ENCODE measurements at places on chromosomes 13 and 19.
A peak's percentile ranks its signal among the peaks of the same experiment; 100 is the strongest.

DNA sequence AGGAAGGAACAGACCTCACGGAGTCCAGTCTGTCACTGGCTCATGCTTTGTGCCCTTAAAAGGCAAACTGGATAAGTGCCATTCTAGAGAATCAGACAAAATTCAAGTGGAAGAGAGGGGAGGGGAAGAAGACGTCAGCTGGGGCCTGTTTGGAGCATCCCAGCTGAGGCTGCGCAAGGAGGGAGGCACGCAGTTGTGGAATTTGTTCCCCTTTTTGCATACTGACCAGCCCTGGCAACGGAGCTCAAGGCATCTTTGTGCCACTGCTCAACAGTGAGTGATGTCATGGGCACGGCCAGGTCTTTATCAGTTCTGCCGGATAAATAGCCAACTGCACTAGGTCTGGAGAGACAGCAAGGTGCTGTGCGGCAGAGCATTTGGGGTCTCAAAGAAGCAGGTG lies at the start of gene GPR42:
Gene GPR42 (plus strand): TSS at position 347 of the 400 bp plus-strand sequence. CDS start 292 bp downstream, outside the sequence.
- DNase-seq: no peak

DNA sequence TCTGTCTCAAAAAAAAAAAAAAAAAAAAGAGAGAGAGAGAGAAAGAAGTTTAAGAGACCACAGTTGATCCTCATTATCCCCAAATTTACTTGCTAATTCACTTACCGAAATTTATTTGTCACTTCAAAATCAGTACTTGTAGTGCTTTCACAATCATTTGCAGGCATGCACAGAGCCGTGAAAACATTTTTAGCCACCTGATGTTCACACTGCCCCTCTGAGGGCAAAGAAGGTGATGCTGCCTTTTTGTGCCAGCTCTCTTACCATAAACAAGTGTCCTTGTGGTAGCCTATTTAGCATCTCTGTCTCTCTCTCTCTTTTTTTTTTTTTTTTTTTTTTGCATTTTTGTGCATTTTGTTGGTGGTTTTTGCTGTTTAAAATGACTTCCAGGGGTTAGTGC lies 24.1 kb upstream of the CASP14 start:
- DNase-seq: no peak

DNA sequence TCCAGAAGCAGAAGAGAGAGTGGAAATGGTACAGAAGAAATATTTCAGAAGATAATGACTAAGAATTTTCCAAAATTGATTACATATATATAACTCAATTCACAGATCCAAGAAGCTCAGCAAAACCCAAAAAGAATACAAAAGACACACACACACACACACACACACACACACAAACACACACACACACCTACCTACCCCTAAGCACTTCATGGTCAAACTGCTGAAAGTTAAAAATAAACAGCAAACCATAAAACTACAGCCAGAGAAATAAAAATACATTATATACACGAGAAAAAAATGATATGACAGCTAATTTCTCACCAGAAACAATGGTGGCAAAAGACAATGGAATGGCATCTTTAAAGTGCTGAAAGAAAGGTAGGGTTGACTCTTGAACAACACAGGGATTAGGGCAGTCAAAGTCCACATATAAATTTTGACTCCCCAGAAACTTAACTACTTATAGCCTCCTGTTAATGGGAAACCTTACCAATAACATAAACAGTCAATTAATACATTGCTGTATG lies 49.2 kb downstream of the DIAPH3 start:
- DNase-seq: no peak

GRCh38 chr19:48461651-48461981 lies 6.2 kb downstream of the KCNJ14 start:
- no peak for DNase-seq

- no peak for DNase-seq
Observed at GRCh38 chr19:50058425-50058824, 32.6 kb downstream of the ZNF473 start.

- DNase-seq: no peak
Observed at GRCh38 chr19:11486661-11487503, 6.0 kb upstream of the ELAVL3 start.

- no peak for DNase-seq
Observed at GRCh38 chr19:52190487-52191293, 838 bp downstream of the PPP2R1A start.

DNA sequence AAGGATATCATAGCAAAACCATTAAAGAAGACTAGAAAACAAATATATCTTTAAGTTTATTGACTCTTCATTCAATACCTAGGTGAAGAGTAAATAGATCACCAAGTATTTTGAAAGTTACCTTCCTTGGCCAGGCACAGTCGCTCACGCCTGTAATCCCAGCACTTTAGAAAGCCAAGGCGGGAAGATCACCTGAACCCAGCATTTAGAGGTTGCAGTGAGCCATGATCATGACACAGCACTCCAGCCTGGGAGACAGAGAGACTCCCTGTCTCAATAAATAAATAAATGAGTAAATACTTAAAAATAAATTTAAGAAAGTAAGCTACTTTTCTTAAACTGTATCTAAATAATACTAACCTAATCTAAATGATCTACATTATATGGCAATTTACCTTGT lies 8.9 kb upstream of the WBP4 start:
- DNase-seq: no peak

DNA sequence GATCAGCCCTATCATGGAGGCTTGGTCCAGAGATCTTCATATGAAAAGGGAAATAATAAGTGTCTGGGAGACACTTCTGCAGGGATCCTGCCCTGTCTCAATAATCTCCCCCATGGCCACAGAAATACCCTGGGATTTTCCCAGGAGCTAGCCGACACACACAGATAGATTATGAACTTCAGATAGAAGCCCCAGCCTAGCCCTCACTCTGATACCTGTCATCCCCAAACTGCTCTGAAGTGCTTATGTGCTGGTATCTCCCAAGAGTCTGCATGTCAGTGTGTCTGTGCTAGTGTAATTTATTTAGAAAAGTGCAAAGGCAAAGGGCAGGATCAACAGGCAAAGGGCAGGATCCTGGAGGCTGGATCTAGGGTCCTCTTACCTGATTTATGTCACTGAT lies 38.7 kb upstream of the ZNF766 start:
- DNase-seq: no peak

GRCh38 chr13:26719356-26719945 lies 41.1 kb downstream of the GPR12 start:
- DNase-seq: no peak

DNA sequence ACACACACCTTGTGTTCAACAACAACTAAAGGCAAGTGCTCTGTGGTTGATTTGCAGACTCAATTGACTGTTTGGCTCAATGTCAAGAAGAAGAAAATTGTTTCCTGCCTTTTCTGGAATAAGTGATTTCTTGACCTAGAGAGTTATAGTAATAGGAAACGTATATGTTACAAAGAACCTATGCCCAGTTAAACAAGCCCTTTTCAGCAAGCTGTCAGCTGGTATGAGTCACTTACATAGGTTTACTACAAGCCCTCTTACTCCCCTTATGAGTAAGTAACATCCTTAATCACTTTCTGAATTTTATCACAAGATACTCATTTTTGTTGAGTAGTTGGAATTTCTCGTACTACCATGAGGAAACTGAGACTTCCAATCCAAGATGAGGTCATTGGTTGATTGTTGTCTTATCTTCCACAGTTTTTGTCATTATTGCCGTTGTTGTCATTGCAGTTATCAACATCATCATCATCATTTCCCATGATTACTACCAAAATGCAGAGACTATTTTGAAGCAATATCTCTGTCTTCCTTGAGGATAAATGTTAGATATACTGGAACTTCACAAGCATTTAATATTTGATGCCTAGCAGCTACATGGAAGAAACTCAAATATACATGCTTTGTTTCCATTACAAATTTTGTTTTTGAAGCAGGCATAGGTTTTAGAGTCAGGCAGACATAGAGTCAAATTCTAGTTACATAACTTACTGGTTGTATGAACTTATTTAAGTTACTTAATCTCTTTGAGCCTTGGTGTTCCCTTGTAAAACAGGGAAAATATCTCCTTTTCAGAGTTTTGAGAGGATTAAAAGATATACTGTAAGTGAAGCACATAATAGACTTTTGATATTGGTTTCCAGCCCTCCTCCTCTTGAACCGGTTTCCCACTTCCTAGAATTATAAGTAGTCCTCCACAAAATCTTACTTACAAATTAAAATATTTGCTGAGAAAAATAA lies 106.0 kb downstream of the RAP2A start:
- no peak for DNase-seq

- DNase-seq: no peak
Observed at GRCh38 chr13:47646298-47646697, 354.8 kb downstream of the SUCLA2 start.

GRCh38 chr13:20873348-20873747 lies 29.2 kb downstream of the XPO4 start:
- no peak for DNase-seq

DNA sequence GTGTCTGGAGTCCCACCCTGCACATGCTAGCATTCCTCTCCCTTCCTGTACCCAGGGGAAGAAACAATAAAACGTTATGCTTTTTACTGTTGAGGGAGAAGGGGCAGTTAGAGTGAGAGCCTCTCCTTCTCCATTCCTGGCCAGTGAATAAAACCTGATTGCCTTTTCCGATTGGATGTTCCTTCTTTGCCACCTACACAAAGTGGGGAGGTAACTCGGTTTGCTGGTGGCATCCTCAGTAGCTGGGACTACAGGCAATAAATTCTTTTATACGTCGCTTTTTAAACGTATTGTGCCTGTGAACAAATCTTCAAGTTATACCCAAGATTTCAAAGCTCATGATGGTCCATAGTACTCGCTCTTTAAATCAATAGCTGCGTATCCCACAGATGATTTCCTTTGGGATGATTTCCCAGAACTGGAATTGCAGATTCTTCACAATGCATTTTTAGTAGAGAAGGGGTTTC lies 660 bp upstream of the MVB12A start:
- no peak for DNase-seq

GRCh38 chr13:65378943-65379519 lies 1851.1 kb downstream of the PCDH9 start:
- no peak for DNase-seq

GRCh38 chr13:28258417-28258816 lies 120.1 kb downstream of the PAN3 start:
- no peak for DNase-seq

DNA sequence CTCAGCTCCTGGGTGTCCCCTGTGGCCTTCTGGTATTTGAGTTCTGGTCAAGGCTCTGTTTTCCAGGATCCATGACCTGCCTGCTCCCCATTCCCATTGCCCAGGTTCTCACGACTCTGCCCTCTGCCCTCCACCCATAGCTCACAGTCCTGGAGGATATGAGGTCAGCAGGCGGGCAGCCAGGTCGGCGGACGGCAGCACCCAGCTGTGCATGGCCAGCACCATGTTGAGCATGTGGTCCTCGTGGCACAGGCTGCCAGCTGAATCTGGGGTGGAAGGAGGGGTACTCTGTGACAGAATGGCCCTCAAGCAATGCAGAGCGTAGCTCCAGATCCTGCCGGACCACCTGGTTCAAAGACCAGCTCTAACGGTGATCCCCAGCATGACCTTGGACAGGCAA lies 5.1 kb downstream of the RASGRP4 start:
- no peak for DNase-seq

- no peak for DNase-seq
Observed at GRCh38 chr19:57058871-57059270, 60.9 kb upstream of the USP29 start.

DNA sequence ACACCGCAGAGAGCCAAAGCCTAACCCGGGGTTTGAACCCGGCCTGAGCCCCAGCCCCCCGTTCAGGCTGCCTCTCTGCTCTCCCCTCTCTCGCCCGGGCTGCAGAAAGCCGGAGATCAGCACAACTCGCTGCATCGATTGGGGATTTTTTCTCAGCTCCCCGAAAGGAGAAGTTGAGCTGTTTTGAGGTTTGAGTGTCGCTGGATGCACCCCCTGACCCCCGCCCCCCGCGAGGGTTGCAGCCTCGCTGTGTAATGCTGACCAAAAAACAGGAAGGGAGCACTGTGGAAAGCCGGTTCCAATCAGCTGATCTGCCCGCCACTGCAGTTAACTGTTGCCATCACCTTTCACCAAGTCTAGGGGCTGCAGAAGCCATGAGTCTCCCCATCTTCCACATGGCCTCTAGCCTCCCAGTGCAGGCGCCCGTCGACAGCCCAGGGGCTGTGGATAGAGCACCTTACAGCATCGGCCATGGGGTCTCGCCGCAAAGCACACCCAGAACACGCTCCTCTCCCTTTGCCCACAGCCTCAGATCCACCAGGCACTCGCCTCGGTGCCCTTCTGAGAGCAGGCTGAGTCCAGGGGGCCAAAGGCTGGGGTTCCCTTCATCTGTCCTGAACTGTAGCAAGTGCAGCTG lies 34.5 kb downstream of the MYO9B start:
- no peak for DNase-seq

DNA sequence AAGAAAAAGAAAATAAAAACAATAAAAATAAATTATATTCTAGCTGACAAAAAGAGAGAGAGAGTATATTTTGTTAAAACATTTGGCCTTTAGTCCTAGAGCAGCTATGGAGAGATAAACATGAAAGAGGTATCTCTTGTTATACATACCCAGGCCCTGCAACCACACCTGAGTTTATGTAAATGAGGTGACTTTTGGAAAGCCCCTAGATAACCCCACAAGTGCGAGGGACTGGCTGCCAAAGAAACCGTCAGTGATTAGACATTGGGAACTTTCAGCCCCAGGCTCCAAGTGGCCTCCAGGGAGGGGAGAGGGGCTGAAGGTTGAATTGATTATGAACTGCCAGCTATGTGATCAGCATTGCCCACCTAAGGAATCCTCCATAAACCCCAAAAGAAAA lies 2.1 kb upstream of the NLRP7 start:
- DNase-seq: no peak

DNA sequence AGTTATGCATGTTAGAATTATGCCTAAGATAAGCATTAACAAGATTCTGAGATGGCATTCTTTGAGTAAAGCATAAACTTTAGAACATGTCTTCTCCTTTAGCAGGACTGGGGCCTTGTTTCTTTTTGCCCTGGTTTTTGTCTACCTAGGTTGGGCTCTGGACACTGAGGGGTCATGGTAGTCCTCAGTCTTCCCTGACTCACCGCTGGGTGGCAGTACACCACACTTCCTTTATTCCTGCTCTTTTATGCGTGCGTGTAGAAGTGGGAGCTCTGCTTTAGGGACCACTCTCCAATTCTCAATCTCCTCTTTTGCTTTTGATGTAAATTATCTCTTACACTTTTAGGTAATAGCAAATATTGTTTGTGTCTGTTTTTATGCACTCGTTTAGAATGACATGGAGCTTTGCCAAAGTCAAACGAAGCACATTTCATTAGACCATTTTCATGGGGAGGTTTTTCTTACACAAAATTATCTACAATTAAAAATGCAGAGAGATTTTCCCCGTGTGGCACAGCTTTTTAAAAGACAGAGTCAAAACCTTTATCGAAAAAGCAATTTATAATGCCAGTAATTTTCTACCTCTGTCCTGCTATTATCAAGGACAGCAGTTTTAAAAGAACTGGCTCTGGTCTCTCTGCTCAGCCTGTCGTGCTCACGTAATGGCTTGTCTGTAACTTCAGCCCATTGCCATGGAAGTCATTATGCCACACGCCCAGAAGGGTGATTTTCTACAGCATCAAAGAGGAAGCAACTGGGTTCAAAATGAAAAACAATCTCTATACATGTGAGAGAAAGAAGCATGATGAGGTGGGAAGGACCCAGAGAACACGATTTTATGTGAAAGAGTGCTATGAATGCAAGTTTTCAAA lies 413.9 kb downstream of the COG6 start:
- DNase-seq: peak; percentile 32

Data from right kidney (tissue), 9 donors.